ENCODE measurements at places on chromosomes 5 and 9.

- no peak for DNase-seq
These were observed 1134.3 kb upstream of the C9orf72 start for GRCh38 chr9:28707616-28708015.

DNA sequence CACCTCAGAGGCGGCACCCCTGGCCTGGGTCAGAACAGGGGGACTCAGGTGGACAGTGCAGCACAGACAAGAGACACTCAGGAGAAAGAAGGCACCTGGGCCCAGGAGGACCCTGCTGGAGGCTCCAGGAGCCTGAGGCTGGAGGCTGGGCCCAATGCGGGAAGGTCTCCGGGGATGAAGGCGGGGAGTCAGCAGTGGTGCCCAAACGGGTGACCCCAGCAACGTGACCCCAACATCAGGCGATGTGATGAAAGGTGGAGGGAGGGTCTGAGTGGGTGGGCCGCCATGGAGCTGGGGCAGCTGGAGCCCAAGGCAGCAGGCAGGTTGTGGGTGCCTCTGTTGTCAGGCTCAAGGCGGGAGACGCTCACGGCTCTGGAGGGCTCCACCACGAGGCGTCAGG is 37.5 kb downstream of the LPCAT1 start:
- DNase-seq = no peak

DNA sequence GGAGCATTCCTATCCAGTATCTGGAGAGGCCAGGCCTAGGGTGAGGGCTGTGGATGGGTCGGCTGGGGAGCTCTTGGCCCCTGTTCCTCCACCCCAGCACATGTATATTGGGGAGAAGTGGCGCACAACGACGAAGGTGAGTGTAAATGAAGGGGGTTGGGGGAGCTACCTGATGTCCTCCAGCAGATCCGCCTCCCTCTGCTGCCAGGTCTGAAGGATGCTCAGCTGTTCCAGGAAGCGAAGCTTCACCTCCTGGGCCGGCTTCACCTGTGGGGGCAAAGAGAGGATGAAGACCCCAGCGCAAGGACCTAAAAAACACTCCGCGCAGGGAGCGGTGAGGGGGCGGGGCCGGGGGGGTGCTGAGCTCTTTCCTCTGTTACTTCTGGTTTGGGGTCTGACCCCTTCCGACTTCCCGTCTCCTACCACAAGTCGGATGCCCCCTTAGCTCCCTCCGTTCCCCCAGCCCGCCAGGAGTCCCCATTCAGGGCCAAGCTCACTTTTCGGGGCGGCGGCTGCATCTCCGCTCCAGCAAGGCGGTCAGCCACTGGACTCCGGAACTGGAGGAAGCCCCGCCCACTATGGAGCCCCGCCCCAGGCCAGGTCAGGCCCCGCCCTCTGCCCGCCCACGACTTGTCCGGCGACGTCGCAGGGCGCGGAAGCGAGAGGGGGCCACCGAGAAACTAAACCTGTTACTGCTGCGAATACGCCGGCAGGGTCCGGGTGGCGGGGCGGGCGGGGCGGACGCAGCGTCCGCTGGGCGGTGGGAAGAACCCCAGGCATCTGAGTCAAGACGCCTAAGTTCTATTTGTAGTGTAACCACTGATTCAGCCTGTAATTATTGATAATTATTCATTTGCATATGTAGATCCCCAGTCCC is at the start of gene FCHSD1:
Gene FCHSD1, minus strand, starts transcription at position 568 of the 877 bp plus-strand sequence. Its CDS starts 50 bp downstream, at position 518.
- peak; percentile 43 for DNase-seq

GRCh38 chr9:118326326-118326725 is 622.1 kb downstream of the TLR4 start:
- no peak for DNase-seq

- DNase-seq = no peak
These were observed 566 bp downstream of the RPP25L start for GRCh38 chr9:34611251-34611810.

DNA sequence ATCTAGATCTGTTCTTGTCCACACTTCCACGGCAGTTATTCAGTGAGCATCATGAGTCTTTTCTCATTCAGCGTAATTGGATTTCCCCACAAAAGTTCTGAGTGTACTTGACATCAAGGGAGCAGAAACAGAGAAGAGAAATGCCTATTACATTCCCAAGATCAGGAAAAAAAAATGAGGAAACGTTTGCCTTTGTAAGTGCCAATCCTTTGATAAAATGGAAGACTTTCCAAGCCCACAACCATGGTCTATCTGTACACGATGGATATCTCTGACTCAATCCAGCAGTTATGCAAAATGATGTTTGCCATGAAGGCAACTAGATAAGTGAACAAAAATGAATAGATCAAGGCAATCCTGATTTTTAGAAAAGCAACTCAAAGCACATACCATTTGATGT is 235.9 kb downstream of the DOCK8 start:
- no peak for DNase-seq

DNA sequence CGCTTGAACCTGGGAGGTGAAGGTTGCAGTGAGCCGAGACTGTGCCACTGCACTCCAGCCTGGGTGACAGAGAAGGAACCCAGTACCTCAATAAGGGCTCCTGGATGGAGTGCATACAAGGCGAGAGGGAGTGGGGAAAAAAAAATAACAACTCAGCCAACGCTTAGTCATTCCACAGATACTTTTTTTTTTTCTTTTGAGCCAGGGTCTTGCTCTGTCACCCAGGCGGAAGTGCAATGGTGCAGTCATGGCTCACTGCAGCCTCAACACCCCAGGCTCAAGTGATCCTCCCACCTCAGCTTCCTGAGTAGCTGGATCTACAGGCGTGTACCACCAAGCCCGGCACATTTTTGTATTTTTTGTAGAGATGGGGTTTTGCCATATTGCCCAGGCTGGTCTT is 59.5 kb upstream of the GGTA1 start:
- no peak for DNase-seq

DNA sequence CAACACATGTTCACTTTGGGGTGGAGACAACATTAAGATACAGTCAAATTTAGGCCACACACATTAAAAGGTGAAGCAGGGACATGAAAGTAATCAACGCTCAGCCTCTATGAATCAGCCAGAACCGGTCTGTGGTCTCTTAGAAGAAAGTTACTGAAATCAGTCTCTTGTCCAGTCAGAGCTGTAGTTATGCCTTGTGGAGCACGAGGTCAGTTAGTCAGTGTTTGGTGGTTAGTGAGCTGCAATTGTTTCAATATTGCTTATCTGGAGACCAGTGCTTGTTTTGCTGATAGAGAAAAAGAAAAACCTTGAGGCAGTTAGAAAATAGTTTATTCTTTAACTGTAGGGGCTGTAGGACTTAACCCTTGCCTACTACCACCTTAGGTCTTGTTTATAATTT is 157.8 kb upstream of the RASEF start:
- DNase-seq = no peak

- no peak for DNase-seq
These were observed 404.6 kb downstream of the CSNK1G3 start for GRCh38 chr5:123916345-123917121.

GRCh38 chr5:41876678-41877077 is 6.5 kb upstream of the OXCT1 start:
- no peak for DNase-seq

DNA sequence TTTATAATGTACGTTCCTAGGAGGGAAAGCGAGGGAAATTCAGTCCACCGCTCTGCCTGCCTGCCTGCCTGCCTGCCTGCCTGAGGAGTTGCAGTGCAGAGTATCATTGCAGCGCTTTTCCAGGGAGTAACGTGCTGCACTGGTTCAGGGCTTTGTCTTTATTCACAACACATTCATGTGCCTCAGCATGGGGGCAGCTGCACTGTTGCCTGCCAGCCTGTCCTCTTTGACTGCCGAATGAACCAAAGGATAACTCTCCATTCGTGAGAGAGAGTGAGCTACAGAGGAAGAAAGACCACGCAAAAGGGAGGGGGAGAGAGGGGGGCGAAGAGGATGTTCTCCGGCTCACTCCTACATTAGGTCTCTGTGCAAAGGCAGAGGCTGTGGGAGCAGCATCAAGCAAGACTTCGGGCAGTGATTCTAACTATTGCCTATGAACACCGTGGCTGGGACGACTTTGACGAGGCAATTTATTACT is 791.2 kb downstream of the MAT2B start:
- DNase-seq = no peak

- no peak for DNase-seq
These were observed 51.4 kb upstream of the GRHPR start for GRCh38 chr9:37370968-37371563.

DNA sequence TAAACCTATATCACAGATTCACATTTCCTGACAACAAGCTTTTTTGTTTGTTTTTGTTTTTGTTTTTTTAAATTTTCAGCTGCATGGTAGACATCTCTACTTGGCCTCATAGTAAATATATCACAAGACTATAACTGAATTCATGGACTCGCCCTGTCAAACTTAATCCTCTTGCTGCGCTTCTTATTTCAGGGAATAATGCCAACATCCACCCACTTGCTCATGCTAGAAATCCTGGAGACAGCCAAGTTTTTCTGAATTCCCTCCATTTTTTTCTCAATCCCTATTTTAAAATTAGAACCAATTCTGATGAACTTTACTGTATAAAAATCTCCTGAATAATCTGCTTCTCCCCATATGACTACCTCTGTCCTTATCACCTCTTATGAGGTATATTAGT is 283.6 kb upstream of the RPS23 start:
- DNase-seq = no peak

- no peak for DNase-seq
These were observed 46.0 kb downstream of the VAV2 start for GRCh38 chr9:133945977-133946753.

DNA sequence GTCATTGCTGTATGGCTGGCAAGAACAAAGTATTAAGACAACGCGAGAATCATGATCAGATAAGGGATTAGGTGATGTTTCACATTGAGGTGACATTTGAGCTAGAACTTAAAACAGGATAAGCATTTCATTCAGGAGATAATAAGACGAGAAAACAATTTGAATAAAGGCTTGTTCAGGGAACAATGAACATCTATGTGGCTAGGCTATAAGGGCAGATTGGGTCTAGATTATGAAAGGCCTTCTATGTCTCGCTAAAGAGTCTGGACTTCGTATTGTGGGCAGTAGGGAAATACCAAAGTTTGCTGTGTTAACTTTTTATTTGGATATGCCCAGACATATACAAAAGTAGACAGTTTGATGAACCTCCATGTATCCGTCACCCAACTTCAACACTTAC is 6.9 kb downstream of the MRPL22 start:
- DNase-seq = no peak

GRCh38 chr5:134003064-134003816 is 1.5 kb downstream of the VDAC1 start:
- DNase-seq = no peak

DNA sequence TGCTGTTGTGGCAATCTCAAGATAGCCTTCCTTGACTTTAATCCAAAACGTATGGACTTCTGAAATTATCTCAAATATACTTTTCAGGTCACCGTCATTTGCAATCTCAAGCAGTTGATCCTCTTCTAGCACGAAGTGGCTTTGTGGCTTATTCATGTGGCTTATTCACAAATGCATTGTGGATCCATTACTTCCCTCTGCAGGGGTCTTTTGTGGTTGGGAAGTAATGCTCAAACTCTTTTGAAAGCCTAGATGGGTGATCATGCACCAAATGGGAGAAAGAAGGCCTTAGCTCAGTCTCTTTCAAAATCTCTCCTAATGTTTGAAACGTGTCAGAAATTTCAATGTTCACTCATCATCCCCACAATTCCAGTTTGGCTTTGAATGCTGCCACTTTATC is 597.2 kb upstream of the CDH10 start:
- no peak for DNase-seq

GRCh38 chr5:89313044-89313443 is 430.1 kb upstream of the MEF2C start:
- DNase-seq = no peak

GRCh38 chr9:3181049-3181953 is 337.4 kb upstream of the PUM3 start:
- peak; percentile 80 for DNase-seq

DNA sequence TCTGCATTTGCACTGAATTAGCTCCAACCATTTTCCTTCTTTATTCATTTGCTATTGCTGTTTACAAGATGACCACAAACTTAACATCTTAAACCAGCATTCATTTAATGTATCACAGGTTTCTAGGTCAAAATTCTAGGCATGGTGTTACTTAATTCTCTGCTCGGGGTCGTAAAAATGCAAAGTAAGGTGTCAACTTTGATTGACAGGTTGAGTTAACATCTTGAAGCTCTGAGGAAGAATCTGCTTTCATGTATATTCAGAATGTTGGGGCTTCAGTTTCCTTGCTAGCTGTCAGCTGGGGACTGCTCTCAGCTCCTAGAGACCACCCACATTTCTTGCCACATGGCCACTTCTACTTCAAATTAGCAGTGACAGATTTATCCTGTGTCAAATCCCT is 348.7 kb upstream of the GRIN3A start:
- no peak for DNase-seq
